NCI-H774 (cell line): ENCODE measurements at places on chromosomes 3 and 15.
A peak's percentile ranks its signal among the peaks of the same experiment; 100 is the strongest.

DNA sequence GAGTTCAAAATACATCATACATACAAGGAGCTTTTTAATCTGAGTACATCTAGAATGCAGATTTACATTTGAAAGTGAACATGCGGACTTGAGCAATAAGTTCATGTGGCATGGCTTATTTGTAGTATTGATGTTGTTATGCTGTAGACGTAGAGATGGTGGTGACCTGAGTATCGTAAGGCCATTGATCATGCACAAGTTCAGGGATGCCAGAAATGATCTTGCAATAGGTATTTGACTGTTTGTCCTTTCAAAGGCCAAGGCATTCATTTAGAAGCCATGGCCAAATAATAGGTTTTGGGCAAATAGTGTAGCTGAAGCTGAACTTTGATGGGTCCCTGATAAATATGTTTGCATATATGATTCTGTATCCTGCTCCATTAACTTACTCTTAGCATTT, 35.0 kb downstream of the ARNT2 start:
- DNase-seq = no peak

DNA sequence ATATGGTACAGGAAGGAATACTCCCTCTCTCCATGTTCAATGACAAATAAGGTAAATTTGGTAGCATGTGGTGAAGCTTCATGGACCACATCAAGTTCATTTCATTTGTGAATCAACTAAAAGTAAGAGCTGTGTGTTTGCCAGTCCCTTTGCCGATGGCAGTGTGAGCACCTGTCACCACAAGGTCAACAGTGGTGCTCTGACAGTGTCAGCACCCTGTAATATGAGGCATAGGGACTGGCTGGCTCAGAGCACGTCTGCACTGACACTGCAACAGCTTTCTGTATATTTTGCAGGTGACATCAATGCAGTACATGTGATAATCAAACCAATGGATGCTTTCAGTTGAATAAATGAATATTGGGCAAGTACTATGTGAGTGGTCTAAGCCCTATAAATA, 852.4 kb downstream of the TUSC7 start:
- DNase-seq = peak; percentile 8

GRCh38 chr15:57873564-57874209, 167.2 kb downstream of the POLR2M start:
- no peak for DNase-seq

GRCh38 chr3:109927161-109927560, 589.8 kb upstream of the DPPA4 start:
- no peak for DNase-seq

DNA sequence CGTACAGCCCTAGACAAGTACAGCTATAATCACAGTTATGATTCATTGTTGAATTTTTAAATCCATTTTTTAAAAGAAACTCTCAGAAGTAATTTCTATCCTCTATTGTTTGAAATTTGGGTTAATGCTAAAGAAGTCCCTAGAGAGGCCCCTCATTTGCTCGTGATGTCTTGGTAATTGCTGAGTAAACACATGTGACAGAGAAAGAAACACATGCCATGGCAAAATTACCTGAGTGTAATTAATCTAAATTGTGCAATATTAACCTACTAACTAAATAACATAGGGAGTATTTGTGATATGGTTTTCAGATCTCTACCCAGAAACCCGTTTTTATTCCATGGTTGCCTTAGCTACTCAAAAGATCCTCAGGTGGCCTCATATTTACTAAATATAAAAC, 10.8 kb downstream of the NEK10 start:
- DNase-seq = no peak

DNA sequence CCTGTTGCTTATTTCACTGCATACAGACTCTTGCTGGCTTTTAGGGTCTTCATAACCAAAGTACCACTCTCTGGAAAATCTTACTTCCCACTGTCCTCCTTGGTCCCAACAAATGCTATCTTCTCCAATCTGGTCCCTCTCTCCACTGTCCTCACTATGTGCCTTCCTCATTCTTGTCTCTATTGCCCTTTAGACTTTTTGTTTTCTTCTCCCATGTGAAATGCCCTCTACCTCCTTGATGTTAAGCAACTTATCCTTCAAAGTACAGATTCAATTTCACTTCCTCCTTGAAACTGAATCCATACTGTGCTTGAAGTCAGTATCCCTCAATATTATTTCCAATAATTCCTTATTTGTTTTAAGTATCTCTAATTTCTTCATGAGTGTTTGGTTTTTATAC, 60.8 kb downstream of the CGGBP1 start:
- no peak for DNase-seq

GRCh38 chr3:153978006-153978405, 143.2 kb upstream of the ARHGEF26 start:
- DNase-seq = no peak

- DNase-seq = no peak
These were observed 112.2 kb downstream of the RFTN1 start for GRCh38 chr3:16401273-16401672.

- no peak for DNase-seq
These were observed 190.9 kb upstream of the MME start for GRCh38 chr3:154889227-154889634.

DNA sequence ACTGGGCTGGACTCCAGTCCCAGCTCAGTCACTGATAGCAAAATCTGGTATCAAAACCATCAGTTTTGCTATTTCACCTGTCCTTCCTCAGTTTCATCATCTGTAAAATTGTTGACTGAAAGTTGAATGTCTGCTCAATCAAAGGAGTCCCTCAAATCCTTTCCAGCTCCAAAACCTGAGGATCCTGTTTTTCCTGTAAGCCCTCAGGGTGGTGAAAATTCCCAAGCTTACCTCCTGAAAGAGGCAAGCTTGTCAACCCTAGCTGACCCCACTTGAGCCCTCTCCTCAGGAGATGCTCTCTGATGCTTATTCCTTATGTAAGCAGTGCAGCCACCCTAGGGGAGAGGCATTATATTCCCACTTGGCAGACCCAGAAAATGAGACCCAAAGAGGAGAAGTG, 82.6 kb downstream of the HMG20A start:
- no peak for DNase-seq

DNA sequence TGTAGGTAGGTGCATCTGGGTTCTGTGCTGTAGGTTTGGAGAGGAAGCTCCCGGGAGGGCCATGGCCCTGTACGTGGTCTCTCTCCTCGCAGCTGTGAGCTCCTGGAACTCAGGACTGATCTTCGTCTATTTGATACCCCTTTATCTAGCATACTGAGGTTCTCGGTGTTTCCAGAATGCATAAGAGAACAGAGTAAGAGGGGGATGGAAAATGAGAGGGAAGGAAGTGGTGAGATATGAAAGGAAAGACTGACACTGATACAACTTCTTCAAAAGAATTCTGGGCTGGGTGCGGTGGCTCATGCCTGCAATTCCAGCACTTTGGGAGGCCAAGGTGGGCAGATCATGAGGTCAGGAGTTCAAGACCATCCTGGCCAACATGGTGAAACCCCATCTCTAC, 90.7 kb downstream of the CHRD start:
- no peak for DNase-seq

- DNase-seq = no peak
These were observed 236.3 kb upstream of the LRTM1 start for GRCh38 chr3:55164191-55164590.

DNA sequence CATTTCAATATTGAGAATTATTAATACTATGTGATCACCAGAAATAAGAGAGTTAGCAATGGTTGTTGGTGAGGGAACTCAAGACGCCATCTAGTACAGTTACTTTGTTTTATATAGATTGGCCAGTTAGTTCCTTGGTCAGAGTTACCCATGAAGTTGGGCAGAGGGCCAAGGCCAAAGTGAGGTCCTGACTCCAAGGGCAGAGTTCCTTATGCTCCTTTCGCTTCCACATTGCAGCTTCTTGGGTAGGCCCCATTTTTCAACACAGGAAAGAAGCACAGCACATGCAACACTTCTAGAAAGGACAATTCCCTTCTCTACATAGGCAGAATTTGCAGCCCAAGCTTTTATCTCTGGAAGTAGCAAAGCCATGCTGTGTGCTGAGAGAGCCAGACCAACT, 178.6 kb downstream of the KCNAB1 start:
- no peak for DNase-seq

DNA sequence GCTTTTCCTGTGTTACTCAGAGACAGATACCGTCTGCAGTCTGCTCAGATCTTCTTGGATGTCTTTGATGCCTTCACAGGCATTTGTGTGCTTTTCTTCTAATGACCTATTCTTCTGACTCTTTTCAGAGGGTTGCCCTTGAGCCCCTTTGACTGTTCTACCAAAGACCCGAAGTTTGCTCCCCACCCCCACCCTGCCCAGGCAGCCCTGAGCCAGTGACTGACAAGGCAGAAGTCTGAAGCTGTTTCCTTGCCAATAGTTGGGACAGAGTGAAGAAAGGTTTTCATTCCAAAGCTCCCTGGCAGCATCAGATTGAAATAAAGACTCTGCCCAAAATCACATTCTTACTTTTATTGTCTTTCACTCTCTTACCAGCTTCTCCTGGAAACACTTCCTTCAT, 9.0 kb upstream of the ATP13A5 start:
- no peak for DNase-seq

DNA sequence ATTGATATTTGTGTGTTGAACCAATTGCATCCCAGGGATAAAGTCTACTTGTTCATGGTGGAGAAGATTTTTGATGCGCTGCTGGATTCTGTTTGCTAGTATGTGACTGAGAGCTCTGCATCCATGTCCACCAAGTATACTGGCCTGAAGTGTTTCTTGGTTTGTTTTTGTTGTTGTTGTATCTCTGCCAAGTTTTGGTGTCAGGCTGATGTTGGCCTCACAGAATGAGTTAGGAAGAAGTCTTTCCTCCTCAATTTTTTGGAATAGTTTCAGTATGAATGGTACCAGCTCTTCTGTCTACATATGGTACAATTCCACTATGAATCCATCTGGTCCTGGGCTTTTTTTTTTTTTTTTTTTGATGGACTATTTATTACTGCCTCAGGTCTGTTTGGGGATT, 50.9 kb upstream of the OSTN start:
- no peak for DNase-seq

- DNase-seq = no peak
These were observed 2.1 kb downstream of the GHRL start for GRCh38 chr3:10290481-10291176.

- DNase-seq = no peak
These were observed 344.6 kb upstream of the PROK2 start for GRCh38 chr3:72129501-72130094.

- DNase-seq = no peak
These were observed 36.8 kb upstream of the SEC13 start for GRCh38 chr3:10357592-10358308.

- DNase-seq = no peak
These were observed 36.8 kb upstream of the ZDHHC23 start for GRCh38 chr3:113910966-113911365.

DNA sequence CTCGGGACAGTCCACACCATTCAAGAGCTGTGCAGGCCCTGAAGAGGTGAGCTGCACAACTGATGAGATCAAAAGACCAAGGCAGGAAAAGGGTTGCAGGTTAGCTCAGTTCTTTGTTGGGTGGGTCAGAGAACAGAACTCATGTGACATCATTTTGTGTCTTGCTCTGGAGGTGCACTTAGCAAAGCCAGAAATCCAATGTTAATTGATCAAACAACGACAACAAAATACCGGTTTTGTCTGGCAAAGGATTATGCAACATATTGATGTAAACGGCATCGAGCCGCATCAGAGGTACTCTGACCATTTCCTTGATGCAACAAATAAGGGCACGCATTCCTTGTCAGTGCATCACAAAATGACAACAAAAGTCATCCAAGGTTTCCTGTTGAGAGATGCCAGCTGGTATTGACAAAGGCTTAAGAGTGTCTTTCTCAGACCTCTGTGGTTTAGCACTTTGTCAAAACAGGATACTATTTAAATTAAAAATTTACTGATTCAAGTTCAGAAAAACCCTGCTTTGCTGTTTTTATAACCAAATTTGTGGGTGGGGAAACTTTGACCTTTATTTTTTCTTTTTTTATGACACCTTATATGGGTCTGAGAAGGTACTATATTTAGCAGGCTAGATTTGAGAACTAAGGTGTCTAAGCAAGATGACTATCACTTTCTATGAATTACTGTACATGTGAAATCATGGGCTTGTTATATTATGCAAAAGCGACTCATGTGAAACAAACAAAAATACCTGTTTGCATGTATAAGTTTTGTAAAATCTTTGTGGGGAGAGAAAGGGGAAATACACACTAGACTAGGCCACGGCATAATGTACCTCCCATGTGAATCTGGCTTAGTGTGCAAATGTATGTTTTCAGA, 496.1 kb downstream of the FOXP1 start:
- no peak for DNase-seq

DNA sequence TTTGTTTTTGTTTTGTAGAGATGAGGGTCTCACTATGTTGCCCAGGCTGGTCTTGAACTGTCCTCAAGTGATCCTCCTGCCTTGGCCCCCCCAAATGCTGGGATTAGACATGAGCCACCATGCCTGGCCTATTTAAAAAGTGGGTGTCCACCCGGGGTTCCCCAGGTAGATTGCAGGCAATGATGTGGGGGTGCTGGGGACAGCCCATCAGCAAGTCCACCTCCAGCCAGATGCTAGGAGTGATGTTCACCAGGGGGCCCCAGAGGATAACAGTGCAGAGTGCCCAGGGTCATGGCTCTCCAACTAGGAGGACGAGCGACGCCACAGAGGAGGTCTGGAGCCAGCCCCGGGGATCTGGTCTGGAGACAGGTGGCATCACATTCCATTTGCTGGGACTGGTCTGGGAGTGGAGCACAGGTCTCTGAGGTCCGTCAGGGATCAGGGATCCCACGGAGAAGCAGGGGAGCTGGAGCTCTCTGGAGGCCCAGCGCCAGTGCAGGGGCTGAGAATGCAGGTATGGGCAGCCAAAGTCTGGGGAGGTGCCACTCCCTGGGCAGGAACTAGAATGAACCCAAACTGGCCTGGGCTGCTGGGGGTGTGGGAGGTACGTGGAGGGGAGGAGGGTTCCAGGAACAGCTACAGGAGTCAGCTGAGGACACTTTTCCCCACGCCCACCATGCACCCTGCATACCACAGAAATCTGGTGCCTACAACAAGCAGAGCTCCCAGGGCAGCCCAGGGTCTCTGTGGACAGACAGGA, 51.2 kb upstream of the PCSK6 start:
- no peak for DNase-seq

- DNase-seq = no peak
These were observed 119.5 kb downstream of the FGF12 start for GRCh38 chr3:192607798-192608197.

GRCh38 chr3:55165704-55166405, 238.0 kb upstream of the LRTM1 start:
- DNase-seq = no peak

DNA sequence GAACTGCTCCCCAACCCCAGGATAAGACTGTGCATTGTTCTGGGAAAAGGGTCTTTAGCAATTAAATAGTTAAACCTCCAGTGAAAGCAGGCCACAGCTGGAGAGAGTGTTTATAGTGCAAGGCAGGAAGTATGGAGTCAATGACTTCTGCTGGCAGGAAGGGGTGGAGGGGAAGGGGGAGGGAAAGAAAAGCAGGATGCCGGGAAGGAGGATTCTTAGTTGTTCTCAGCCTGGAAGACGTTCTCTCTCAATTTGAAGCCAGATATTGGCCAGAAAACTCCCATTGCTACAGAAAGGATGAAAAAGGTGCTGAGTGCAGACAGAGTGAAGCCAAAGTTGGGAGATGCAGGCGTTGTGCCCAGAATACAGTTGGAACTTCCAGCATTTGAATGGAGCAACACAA, 35.7 kb upstream of the ACTL6A start:
- peak; percentile 27 for DNase-seq

GRCh38 chr3:116103868-116104530, 341.3 kb downstream of the LSAMP start:
- no peak for DNase-seq

GRCh38 chr3:117355566-117355965, 646.0 kb downstream of the TUSC7 start:
- DNase-seq = peak; percentile 2

GRCh38 chr3:53171827-53172505, 11.0 kb downstream of the PRKCD start:
- DNase-seq = no peak
